ENCODE measurements at places on chromosomes 1 and 21.

DNA sequence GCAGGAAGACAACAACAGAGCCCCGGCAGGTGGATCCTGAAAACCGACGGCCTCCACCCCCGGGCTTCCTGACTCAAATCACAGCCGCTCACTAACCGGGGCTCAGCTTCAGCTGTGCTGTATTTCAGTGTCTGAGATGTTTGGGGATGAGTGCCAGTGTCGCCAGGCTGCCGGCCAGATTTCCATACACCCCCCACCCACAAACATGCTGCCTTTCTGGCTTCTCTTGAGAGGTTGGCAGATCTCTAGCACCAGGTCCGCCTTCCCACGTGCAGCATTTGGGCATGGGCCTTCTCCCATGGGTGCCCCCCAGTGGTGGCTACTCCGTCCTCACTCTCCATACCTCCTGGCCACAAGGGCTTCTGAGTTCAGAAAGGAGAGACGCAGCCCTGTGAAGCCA is 34.8 kb downstream of the KCNAB2 start:
- DNase-seq: no peak

GRCh38 chr1:157978586-157979403 is 14.7 kb upstream of the KIRREL1 start:
- DNase-seq: no peak

- DNase-seq: no peak
Observed at GRCh38 chr1:14321422-14321821, 277.1 kb upstream of the KAZN start.

GRCh38 chr1:6976044-6976375 is 190.8 kb downstream of the CAMTA1 start:
- no peak for DNase-seq

- no peak for DNase-seq
Observed at GRCh38 chr1:36570478-36571060, 87.9 kb upstream of the CSF3R start.

- DNase-seq: no peak
Observed at GRCh38 chr21:39083377-39084008, 99.8 kb downstream of the PSMG1 start.

DNA sequence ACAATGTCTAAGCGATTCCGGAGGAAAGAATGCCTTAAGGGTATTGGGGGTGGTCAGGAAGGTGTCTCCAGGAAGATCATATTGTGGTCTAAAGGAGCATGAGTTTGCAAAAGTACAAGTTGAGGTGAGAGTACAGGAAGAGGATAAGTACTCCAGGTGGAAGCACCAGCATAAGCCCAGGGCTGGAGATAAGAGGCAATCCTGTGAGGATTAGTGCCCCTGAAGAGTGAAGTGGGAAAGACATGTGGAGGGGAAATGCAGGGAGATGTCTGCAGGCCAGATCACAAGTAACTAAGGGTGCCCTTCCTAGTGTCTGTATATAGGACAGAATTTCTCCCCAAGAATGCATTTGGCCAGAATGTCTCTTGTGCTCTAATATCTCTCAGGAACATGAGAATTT is 188.3 kb upstream of the DPT start:
- DNase-seq: no peak

GRCh38 chr1:154174654-154175053 is 17.2 kb downstream of the TPM3 start:
- no peak for DNase-seq

GRCh38 chr1:169618367-169618766 is 11.6 kb downstream of the SELP start:
- no peak for DNase-seq

DNA sequence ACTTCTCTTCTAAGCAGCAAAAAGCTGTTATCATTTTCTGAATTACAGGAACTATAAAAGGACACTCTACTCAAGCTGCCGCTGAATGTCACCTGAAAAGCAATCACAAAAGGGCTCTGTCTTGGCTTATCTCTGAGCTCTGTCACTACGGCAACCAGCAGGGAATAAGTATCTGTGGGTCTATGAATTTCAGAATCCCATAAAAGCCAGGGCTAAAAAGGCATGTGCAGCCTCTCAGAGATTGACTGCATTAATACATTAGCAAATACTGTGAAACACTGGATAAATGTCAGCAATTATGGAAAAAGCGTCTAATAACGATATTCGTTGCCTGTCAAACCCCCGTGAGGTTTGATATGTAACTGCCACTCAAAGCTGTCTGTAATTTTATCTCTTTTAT is 210.2 kb upstream of the DMRTA2 start:
- DNase-seq: no peak

- DNase-seq: no peak
Observed at GRCh38 chr1:160058087-160058486, 11.9 kb downstream of the KCNJ10 start.

- DNase-seq: no peak
Observed at GRCh38 chr1:155182052-155182550, 8.5 kb downstream of the TRIM46 start.

DNA sequence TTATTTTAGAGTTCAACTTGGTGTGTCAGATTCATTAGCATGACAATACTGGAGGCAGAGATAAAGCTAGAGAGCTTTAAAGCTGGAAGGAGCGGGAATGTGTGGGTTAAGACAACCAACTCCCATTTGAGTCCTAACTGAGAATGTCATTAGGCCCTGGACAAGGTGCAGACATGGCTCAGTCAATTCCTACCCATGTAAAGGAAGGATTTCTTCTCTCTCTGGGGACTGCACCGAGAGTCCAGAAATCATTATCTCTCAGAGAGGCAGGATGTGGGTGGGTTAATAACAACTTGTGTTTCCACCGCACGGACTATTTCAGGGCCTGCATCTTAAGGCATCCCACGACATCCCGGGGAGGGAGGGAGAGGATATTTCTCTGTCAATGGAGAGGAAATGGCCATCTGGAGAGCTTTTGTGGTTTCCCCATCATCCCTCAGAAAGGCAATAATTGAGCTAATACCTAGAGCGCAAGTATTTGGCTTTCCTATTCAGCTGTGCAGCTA is 46.7 kb upstream of the SARS1 start:
- no peak for DNase-seq

Data from foreskin fibroblast (primary cell).